Glutamatergic neuron (in vitro differentiated cells): ENCODE measurements at places on chromosomes 2 and 18.

GRCh38 chr2:190972213-190972612, 41.8 kb downstream of the STAT1 start:
- no peak for DNase-seq

DNA sequence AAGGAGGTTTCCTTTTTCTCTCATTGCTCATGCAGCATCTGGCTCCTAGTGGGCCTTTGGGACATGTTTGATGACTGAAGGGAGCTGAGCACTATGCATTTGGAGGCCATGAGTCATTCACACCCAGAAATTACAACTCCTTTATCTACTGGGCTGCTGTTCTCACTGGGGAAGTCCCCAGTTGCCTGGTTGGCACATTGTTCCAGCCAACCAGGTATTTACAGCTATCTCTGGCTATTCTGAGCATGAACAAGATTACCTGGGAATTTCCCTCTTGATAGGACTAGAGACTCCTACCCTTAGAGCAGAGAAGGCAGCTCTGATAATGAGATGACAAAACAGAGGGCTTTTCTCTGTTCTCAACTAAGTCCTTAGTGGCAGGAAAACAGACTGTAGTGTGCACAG, 206.5 kb downstream of the SETBP1 start:
- DNase-seq, result no peak

DNA sequence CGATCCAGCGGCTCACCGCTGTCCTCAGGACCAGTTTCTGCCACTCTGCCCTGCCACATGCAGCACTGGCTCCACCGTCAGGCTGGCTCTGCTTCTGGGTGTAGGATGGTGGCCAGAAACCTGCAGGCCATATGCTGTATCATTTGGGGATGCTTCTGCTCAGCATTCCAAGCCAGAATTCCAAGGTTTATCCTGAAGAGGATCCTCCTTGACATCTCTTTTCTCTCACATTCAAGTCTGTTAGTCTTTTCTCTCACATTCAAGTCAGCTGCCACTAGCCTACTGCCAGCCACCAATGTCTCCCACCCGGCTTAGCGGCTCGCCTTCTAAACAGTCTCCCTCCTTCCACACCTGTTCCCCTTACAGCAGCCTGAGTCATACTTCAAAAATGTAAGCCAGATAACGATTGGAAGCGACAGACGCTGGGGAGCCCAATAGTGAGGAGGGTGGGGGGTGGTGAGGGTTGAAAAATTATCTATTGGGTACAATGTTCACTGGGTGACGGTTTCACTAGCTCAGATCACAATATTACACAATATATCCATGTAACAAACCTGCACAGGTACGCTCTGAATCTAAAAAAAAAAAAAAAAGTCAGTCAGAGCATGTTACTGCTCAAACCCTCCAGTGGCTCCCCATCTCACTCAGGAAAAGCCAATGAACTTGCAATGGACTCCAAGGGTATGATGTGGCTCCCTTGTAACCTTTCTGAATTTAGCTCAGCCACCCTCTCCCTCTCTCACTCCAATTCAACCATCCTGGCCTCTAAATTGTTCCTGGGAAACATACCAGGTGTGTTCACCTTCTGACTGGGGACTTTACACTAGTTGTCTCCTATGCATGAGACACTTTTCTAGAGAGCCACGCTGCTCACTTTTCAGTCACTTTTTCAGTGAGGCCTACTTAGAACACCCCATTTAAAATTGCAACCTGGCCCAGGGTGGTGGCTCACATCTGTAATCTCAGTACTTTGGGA, 38.8 kb upstream of the SP3 start:
- DNase-seq, result no peak

GRCh38 chr18:79611040-79611681, 68.4 kb upstream of the CTDP1 start:
- peak; percentile 8 for DNase-seq

DNA sequence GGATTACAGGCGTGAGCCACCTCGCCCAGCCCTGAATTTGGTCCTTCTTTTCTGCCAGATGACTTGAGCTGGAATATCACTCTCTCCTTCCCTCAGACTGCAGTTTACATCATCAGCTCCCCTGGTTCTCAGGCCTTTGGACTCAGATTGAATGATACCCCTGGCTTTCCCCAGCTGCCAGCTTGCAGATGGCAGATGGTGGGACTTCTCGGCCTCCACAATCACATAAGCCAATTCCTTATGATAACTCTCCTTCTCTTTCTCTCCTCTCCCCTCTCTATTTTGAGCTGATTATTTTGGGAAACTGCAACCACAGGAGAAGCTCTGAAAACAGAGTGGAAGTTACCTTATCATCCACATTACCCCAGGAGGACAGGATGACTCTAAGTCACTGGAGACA, 33.4 kb upstream of the ATP8B1 start:
- no peak for DNase-seq

DNA sequence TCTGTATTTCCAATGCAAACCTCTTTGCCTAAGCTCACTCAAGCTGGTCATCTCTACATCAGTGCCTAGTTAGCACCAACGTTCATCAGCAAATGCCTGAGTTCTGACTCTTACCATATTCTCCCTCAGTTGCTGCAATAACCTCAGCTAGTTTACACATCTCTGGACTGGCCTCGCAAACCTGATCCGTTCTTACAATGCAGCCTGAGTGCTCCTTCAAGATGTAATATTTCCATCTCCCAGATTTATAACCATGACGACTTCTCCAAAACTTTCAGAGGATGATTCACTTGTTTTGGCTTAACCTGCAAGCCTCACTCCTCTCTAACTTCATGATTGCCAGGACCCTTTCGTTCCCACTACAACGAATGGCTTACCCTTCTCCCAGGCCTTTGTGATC, 69.7 kb downstream of the DIPK1C start:
- DNase-seq, result no peak

- peak; percentile 48 for DNase-seq
Measured at GRCh38 chr18:2906704-2907549, 60.1 kb downstream of the EMILIN2 start.

DNA sequence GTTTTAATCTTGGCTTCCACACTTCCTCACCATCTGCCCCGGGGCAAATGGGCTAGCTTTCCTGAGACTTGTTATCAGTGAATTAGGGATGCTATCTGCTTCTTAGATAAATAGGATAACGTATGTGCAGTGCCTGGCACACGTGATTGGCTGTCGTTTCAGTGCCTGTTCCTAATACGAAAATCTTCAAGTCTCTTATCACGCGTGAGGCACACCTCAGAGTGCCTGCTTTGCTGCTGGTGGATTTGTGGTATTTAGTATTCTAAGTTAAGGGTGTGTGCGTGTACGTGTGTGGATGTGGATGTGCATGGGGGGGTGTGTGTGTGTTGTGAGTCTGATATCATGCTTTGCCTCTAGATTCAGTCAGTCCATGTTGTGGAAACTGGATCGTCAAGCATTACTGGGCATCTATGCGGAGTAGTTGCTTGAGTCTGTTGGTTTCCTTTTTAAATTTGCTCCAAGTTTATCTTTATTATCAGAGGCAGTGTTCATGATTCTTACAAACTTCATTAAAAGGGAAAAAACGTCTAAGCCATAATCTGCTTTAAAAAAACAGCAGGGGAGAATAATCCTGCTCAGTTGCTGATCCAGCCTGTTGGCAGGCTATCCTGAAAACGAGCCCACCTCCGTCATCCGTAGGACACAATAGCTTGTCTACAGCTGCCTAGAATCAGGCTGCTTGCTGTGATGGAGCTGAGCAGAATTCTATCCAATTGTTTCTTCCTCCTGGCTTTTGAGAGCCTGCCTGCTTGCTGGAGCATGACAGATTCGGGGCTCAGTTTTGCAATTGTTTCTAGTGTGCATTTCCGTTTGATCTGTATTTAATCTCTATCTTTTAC, 6.6 kb downstream of the SH3RF3 start:
- no peak for DNase-seq

DNA sequence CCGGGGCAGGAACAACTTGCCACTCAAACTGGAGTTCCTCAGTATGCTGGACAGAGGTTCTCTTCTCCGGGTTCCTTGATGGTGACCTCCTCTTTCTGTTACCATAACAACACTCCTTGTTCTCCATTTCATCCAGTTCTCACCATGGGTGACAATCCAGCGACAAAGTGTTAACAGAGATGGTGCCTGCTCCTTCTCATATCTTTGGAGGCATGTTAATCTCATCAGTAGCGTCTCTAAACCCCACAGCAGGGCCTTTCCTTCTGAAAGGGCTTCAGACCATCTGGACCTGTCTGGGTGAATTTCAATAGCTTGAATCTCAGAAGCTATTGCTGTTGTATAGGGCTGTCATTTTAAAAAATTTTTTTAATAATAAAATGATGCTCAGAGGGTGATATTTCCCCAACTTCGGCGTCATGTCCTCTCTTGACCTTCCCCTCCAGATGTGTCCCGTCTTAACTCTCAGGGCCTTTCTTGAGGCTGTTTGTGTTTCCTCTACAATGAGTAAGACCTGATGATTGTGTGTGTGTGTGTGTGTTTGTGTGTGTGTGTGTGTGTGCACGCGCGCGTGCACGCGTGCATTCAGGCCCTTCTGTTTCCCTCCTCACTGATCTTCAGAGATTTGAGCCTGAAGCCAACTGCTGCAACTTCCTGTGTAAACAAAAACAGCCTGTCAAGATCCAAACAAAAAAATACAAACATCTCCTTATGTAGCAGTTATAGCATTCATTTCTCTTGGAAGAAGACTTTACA, 24.3 kb upstream of the CETN1 start:
- no peak for DNase-seq

DNA sequence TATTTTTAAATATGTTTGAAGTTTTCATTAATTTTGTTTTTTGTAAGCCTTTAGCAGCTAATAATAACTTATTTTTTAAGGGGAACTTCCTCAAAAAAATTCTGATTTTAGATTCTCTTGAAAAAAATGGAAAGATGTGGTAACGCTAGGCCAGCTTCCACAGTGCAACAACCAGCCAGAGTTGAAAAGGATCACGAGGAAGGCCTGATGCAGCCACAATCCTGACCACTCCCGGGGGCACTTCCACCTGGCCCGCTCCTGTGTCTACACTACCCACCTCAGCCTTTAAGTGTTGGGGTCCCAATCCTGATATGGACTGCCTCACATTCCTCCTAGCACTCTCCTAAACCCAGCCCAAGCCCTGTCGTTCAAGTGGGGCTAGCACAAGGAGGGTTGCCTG, 101.1 kb downstream of the TMEM17 start:
- DNase-seq, result no peak
